RPMI7951 (cell line): ENCODE measurements at places on chromosomes 4 and X. TPM values are rescaled to one million over a fixed set of nuclear protein-coding genes. Genes with fewer than 3 reads are reported as not detected.

DNA sequence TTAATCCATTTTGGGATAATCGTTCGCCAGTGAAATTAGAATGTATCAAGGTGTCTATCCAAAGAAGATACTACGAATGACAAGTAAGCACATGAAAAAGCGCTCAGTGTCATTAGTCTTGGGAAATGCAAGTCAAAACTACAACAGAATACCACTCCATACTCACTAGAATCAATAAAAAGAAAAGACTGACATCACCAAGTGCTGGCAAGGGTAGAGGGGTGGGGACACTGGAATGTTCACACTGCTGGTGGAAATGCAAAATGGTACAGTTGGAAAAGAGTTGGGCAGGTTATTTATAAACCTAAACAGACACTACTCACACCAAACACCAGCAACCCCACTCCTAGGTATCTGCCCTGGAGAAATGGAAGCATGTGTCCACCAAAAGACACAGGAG lies 11.2 kb downstream of the WDR1 start:
- no peak for DNase-seq

The EGF gene
- total RNA-seq = 1.9 and 4.2 TPM in 2 replicates

GRCh38 chr4:31272331-31273061 lies 552.3 kb downstream of the PCDH7 start:
- DNase-seq = no peak

- peak; percentile 5 for DNase-seq
These were observed 1.7 kb upstream of the PRRG1 start for GRCh38 chrX:37347420-37347819.

The OTUD6A gene
- total RNA-seq = not detected in 2 replicates

DNA sequence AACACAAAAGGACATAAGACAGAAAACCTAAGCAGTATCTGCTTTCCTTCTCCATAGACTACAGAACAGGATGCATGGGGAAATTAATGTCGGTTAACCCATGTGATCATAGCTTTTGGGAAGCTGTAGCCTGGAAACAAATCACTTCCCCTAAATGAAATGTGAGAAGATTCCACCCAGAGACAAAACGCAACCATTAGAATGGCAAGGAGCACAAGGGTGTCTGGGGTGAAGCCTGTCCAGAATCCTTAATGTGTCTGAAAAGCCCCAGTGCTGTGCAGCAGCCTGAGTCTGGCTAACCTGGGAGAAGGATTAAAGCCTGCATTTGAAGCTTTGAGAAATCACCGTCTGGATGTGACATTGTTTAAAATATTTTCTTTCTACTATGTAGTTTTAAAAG lies 213.3 kb downstream of the ANKRD50 start:
- DNase-seq = no peak

DNA sequence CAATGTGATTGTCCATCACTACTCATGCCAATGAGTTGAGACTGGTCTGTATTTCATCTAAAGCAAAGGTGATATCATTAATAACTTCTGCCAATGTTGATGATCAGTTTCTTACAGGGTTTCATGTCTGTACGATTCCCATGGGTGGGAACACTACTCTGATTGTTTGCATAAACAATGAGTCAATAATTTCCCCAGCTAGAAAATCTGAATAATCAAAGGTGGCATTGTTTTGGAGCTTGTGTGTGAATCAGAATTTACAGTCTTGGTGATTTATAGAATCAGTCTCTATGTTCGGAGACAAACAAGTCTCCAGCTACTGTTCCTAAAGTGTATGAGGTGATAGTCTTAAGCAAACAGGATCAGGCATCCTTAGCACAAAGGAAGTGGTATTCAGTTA lies 35.5 kb upstream of the PARM1 start:
- no peak for DNase-seq

DNA sequence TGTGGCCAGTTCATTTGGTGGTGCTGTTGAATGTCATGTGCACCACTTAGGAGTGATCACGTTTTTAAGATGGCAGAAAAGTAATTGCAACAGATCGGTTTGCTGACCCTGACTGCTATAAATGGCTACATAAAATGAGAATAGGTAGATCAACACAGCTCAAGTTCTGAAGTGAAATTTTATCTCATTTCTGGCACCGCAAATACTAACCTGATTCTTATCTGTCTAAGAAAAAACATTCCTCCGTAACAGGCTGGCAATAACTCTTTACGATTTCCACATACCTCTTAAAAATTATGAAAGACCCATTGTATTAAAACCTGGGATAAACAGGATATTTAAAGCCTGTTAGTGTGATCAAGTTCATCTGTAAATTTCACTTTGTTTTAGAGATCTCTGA lies 387.5 kb downstream of the PDGFC start:
- peak; percentile 55 for DNase-seq

- DNase-seq = no peak
These were observed 25.8 kb downstream of the ATP7A start for GRCh38 chrX:77936299-77936698.

GRCh38 chr4:93730251-93730650 lies 98.3 kb upstream of the ATOH1 start:
- DNase-seq = no peak

- DNase-seq = no peak
These were observed 73.9 kb downstream of the BMPR1B start for GRCh38 chr4:94831607-94832006.
